ENCODE measurements at places on chromosomes 3 and 15.
A peak's percentile ranks its signal among the peaks of the same experiment; 100 is the strongest.

DNA sequence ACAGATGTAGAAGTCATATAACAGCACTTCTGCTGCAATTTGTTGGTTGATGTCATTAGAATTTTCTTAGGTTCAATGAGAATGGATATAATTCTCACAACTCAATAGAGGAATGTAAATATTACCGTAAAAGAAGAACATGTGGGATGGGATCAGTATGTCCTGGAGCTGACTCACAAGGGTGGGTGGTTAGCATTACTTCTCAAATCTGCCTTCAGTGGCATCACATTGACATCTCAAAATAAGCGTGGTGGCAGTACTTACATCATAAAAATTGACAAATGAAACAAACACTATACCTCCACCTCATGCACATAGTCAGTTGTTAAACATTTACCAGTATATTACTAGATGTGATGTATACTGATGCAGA lies 1068.0 kb upstream of the CADM2 start:
- DNase-seq, result no peak

GRCh38 chr15:62412686-62413085 lies 247.6 kb upstream of the C2CD4B start:
- DNase-seq, result no peak

GRCh38 chr15:90994059-90994416 lies 297 bp downstream of the PRC1 start:
- DNase-seq, result no peak

DNA sequence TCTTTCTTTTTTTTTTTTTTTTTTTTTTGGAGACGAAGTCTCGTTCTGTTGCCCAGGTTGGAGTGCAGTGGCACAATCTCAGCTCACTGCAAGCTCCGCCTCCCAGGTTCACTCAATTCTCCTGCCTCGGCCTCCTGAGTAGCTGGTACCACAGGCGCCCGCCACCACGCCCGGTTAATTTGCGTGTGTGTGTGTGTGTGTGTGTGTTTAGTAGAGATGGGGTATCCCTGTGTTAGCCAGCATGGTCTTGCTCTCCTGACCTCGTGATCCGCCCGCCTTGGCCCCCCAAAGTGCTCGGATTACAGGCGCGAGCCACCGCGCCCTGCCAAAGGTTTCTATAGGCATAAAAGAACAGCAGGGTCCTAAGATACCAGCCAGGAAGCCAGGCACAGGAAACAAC lies 261.0 kb upstream of the CCDC54 start:
- no peak for DNase-seq

DNA sequence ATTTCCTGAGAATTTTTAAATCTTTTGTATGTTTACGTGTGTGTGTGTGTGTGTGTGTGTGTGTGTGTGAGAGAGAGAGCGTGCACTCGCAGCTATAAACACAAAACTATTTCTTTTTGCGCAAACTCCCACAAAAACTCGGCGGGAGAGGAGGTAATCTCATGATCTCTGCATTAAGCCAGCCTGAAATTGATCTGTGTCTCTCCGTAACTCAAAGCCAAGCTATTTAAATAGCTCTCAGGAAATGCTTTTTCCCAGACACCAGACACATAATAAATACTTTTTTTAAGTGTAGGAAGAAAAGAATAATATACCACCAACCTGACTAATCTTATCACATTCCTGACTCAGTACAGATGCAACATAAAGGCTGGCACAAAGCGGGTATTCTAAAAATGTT lies 226.8 kb downstream of the MAGI1 start:
- no peak for DNase-seq

GRCh38 chr15:68635141-68635540 lies 56.3 kb downstream of the CORO2B start:
- DNase-seq, result no peak

- no peak for DNase-seq
Measured at GRCh38 chr3:29183346-29184087, 97.4 kb upstream of the RBMS3 start.

- no peak for DNase-seq
Measured at GRCh38 chr3:125589547-125590122, 5.7 kb downstream of the OSBPL11 start.

DNA sequence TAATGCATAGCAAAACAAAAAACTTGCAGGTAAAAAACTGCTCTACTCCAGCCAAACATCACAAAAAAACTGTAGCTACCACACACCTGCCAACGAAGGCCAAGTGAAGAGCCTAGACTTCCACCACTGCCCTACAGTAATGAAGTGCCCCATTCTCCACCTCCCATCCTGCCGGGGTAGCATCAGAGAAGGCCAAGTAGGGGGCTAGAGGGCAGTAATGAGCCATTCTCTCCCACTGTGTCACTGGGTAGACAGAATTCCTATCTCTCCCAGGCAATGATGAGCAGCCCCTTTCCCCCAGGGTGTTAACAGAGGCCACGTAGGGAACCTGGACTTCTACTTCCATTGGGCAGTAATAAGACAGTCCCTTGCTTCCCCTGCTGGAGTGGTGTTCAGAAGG lies 9.5 kb downstream of the SEC22C start:
- no peak for DNase-seq

- no peak for DNase-seq
Measured at GRCh38 chr3:182305881-182306665, 487.2 kb upstream of the ATP11B start.

GRCh38 chr3:11784971-11785377 lies 61.7 kb downstream of the TAMM41 start:
- DNase-seq, result no peak

DNA sequence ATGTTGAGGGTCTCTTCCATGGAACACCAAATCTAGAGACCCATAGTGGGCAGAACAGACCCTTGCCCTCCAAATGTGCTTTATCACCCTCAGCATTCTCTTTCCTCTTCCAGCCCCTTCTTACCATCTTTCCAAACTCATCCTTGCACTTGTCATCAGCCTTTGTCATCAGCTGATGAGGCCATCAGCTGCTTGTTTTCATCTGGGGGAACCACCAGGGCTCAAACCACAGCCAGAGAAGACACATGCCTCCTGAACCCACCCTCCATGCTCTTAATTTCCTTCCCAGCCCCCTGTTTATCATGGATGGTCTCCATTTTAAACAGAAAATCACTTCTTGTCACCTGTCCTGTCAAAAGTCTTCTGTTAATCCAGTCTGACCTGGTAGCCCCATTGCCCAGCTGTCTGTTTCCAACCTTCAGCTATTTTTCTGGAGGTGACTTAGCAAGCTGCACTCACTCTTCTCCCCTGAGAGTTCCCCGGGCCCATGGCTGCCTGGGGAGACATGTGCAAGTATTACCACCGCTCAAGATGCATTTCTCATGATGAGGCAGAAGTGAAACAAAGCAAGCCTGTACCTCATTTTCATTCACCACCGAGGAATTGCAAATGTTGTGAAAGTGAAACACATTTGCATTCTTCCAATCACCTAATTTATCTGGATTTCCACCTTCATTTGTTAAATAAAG lies 14.7 kb upstream of the SYNM start:
- DNase-seq, result no peak

- DNase-seq, result peak; percentile 81
Measured at GRCh38 chr3:102979682-102980354, 545.0 kb downstream of the ZPLD1 start.

GRCh38 chr3:22231061-22231460 lies 480.1 kb upstream of the ZNF385D start:
- no peak for DNase-seq

DNA sequence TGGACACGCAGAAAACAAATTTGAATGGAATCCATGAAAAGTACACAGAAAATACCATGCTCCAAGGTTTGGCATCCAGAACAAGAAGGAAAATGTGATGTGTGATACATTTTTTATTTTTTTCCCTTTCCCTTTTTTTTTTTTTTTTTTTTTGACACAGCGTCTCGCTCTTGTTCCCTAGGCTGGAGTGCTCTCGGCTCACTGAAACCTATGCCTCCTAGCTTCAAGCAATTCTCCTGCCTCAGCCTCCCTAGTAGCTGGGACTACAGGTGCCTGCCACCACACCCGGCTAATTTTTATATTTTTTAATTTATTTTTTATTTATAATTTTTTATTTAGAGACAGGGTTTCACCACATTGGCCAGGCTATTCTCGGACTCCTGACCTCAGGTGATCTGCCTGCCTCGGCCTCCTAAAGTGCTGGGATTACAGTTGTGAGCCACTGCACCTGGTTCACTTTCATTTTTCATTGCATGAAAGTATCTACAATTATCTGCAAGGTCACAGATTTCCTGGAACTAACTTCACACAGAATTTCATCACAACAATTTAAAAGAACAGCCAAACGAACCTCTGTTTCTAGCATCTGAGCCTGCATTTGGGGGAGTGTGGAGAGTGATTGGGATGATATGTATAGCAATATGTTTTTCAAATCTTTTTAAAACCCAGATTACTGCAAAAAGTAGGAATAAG lies 8.3 kb downstream of the POU1F1 start:
- no peak for DNase-seq

GRCh38 chr3:109091846-109092245 lies 26.1 kb downstream of the MORC1 start:
- no peak for DNase-seq

- DNase-seq, result no peak
Measured at GRCh38 chr3:110614186-110614585, 457.4 kb upstream of the NECTIN3 start.

DNA sequence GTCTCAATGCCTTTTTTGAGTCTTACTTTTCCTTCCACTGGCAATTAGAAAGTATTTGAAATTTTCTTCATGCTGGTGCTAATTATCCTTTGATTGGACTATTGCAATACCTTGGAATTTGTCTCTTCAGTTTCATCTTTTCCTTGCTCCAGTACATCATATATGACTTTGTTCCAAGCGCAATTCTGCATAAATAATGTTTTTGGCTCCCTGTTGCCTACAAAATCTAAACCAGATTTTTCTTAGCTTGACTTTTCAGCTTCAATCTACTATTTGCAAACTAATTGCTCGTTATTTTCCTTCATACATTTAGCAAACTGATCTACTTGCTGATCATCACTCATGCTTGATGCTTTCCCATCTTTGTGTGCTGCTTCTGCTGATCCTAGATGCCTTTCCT lies 230.8 kb upstream of the GPR149 start:
- no peak for DNase-seq

GRCh38 chr3:135172191-135172869 lies 377.3 kb downstream of the EPHB1 start:
- DNase-seq, result no peak

All from coronary artery (tissue), 2 donors.